ENCODE measurements at places on chromosomes 4 and X.
A peak's percentile ranks its signal among the peaks of the same experiment; 100 is the strongest.

- no peak for DNase-seq
These were observed 166.9 kb upstream of the KLF3 start for GRCh38 chr4:38497121-38497520.

DNA sequence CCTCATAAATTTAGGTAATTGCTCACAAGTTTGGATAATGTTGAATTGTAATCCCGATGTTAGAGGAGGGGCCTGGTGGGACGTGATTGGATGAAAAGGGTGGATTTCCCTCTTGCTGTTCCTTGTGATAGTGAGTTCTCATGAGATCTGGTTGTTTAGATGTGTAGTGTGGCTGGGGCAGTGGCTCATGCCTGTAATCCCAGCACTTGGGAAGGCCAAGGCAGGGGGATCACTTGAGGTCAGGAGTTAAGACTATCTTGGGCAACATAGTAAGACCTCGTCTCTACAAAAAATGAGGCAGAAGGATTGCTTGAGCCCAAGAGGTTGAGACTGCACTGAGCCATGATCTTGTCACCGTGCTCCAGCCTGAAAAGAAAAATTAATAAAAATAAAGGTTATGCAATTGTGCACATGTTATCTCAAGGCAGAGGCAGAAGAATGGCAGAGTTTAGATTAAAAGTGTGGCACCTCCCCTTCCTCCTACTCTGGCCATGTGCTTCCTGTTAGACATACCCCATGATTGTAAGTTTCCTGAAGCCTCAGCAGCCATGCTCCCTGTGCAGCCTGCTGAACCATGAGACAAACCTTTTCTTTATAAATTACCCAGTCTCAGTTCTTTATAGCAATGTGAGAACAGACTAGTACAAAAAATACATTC, 36.5 kb downstream of the ERVMER34-1 start:
- DNase-seq: peak; percentile 87

DNA sequence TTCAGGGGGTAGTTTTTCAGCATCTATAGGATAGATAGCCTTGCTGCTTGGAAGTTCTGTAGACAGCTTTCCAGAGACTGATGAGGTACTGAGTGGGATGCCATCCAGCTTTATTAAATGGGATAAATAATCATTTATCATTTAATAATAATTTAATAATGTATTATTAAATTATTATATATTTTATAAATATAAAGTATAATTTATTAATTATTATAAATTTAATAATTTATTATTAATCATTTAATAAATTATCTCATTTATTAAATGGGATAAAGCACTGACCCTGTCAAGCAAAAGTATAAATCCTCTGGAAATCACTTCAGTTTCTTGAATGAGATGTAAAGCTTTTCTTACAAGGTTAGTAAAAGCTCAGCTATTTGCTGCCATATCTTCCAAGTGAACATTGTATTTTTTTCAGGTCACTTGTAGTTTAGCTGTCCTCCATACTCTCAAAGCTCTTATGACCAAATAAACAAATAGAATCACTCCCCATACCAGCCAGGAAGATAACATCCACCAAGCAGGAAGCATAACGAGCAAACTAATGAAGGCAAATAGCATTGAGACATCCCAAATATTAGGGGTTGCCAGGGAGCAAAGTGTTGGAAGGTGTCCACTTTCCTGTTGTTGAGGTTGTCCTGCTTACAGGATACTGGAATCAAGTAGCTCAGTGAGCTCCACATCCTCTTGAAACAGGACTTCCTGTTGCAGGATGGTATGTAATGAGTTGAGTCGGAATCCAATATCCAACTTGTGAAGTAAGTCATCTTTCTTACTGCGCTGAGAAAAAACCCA, 88.9 kb downstream of the ZNF674 start:
- no peak for DNase-seq

DNA sequence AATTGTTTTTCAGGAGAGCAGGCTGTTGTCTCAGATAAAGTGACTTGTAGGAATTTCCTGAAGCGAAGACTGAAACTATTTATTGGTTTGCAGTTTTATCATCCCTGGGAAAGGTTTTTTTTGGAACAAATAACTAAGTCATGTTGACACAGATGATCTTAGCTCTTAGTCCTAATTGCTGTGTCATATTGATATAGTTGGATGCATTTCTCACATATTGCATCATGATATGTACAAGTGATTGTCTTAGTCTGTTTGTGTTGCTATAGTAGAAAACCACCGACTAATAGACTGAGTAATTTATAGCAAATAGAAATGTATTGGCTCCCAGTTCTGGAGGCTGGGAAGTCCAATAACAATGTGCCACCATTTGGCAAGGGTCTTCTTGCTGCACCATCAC, 397.5 kb upstream of the PPP1R2C start:
- DNase-seq: no peak

DNA sequence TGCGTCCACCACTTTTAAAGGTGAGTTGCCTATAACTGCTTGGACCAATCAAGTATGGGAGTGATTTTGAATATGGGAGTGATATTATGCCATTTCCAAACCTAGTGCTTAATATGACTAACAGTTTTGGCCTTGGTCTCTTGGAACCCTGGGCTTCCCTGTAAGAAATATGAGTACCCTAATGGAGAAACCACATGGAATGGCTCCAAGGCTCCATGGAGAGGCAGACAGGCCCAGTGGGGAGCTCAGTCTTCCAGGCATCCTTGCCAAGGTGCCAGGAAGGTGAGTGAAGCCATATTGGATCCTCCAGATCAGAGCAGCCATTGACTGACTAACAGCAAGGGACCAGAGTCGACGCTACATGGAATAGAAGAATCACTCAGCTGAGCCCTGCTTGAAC, 53.2 kb downstream of the MAML3 start:
- DNase-seq: no peak

- no peak for DNase-seq
These were observed 6.8 kb downstream of the SLC35A2 start for GRCh38 chrX:48904626-48905025.

DNA sequence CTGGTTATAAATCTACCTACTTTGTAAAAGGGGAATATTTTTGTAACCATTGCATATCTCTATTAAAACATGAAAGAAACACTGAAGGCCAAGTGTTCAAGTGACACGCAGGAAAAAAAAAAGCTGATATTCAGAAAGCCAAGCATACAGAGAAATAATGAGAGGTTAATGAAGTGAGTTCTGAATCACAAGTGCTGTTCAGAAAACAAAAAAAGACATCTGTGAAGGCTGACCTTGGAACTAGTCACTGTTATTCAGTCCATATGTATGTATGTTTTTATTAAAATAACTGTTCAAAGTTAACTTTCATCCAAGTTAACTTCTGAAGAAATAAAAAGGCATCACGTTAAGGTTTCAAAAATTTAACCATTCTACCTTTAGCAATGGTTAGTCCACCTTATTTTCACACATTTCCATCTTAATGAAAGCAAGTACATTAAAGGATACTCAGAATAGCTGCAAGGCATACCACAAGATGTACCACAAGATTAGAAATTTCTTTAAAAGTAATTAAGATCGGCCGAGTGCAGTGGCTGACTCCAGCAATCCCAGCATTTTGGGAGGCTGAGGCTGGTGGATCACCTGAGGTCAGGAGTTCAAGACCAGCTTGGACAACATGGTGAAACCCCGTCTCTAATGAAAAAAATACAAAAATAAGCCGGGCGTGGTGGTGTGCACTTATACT, 31.4 kb downstream of the SH3RF1 start:
- DNase-seq: no peak

Data from hematopoietic multipotent progenitor cell treated with erythropoietin and hydrocortisone succinate and interleukin-3 and kit ligand, for 6 days (in vitro differentiated cells).